ENCODE measurements at places on chromosomes 12 and 14. TPM values are rescaled to one million over a fixed set of nuclear protein-coding genes. Genes with fewer than 3 reads are reported as not detected.

GRCh38 chr14:58872061-58872460, 234.3 kb downstream of the DACT1 start:
- no peaks in the 10 kb centered on the region for H3K27me3 ChIP-seq
- no peak overlapping the region for H3K4me3 ChIP-seq
- no peak overlapping the region for H3K27ac ChIP-seq
- no peaks in the 10 kb centered on the region for H3K36me3 ChIP-seq
- DNase-seq, result no peak

DNA sequence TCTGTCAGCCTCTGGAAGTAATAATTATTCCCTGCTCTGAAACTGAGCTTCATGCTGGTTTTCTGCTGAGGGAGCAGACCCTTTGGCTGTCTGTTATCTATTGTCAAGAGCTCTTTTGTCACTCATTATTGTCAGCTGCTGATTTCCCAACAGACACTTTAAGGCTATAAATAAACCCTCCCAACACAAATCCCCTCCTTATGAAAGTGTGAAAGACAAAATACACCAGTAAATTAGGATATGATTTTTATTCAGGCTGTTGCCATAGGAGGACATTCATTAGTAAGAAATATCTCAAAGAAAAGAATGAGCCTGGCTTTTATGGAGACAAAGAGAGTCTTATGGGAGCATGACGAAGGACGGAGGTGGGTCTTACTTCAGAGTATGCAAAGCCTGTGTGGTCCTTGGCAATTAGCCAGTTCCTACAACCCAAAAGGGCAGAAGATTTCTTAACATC, 180.8 kb downstream of the CRADD start:
- H3K36me3 ChIP-seq, result no peaks in the 10 kb centered on the region
- peaks cover 10% of the 10 kb centered on the region for H3K4me1 ChIP-seq
- no peaks in the 10 kb centered on the region for H3K27me3 ChIP-seq
- no peak overlapping the region for H3K27ac ChIP-seq
- no peak for DNase-seq
- no peak overlapping the region for H3K4me3 ChIP-seq

DNA sequence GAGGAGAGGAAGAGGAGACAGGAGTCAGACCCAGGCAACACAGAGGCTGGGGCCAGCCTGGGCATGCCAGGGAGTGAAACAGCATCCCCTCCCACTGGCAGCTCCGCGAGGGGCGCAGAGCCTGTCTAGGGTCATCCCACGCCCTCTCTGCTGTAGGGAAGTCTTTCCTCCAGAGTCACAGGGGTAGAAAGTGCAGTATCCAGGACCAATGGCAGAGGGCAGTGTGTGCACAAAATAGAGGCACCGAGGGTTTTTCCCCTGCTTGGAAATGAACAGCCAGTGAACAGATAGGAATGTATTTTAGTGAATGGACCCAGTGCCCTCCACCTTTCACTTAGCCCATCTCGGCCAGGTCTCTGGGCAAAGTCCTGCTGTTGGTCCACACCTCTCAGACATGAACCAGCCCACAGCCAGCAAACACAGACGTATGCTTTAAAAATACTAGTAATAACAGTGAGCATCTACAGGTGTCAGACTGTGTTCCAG, 9.4 kb upstream of the KRT74 start:
- no peak overlapping the region for H3K4me3 ChIP-seq
- H3K27me3 ChIP-seq, result peaks cover 11% of the 10 kb centered on the region
- H3K36me3 ChIP-seq, result no peaks in the 10 kb centered on the region
- H3K4me1 ChIP-seq, result no peaks in the 10 kb centered on the region
- no peak overlapping the region for H3K27ac ChIP-seq
- DNase-seq, result peak; percentile 63

GRCh38 chr14:57725399-57726077, 140.4 kb downstream of the SLC35F4 start:
- DNase-seq, result no peak
- no peaks in the 10 kb centered on the region for H3K4me1 ChIP-seq

DNA sequence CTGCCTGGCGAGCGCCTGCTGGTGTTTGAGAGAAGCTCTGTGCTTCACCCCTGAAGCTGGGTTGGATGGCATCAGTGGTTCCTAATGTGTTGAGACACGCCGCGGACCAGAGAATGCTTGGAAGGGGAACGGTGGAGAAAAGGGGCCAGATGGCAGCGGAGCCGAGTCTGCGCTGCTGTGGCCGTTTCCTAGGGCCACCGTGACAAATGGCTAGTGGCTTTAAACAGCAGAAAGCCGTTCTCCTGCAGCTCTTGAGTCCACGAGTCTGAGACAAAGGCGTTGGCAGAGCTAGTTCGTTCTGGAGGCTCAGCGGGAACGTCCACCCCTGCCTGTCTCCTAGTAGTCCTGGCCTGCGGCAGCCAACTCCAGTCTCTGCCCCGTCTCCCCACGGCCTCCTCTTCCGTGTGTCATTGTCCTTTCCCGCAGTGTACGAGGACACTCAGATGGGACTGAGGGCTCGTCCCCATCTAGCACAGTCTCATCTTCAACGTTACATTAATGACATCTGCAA, 103.6 kb downstream of the ADGRD1 start:
- H3K27ac ChIP-seq, result no peak overlapping the region
- no peak for DNase-seq
- H3K4me1 ChIP-seq, result no peaks in the 10 kb centered on the region

GRCh38 chr12:14937689-14938088, 648 bp downstream of the ERP27 start:
- no peak overlapping the region for H3K27ac ChIP-seq
- H3K36me3 ChIP-seq, result no peaks in the 10 kb centered on the region
- no peak for DNase-seq
- H3K4me1 ChIP-seq, result peaks cover 19% of the 10 kb centered on the region

DNA sequence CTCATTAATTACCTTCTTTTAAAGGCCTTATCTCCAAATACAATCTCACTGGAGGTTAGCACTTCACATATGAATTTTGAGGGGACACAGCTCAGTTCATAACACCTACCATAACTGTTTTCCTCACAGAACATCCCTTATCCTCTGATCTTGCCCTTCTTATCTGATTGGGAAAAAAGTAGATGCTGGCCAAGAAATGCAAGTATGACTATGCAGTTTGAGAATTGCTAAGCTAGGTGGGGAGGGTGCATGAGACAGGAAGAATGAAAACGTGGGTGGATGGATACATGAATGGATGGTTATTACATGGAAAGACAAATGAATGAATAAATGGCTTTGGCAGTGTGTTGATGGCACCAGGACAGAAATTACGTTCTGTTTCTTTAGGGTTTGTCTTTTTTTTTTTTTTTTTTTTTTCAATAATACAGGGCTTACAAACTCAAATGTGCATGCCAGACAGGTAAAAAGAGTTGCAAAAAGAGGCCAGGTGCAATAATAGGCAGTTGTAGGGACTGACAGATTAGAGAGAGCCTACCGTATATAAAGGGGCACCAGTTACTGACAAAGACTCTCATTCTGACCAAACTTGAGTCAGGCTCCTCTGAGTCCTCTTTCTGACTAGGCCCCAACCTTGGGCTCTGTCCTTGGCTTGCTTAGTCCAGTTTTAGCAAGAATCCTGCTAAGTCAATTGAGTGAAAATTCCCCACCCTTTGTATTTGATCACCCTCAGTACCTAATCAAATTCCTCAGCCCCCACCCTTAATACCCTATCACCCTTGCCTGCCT, 304.9 kb downstream of the ZFP36L1 start:
- H3K4me3 ChIP-seq, result no peak overlapping the region
- no peak overlapping the region for H3K27ac ChIP-seq
- H3K36me3 ChIP-seq, result no peaks in the 10 kb centered on the region
- H3K27me3 ChIP-seq, result no peaks in the 10 kb centered on the region

DNA sequence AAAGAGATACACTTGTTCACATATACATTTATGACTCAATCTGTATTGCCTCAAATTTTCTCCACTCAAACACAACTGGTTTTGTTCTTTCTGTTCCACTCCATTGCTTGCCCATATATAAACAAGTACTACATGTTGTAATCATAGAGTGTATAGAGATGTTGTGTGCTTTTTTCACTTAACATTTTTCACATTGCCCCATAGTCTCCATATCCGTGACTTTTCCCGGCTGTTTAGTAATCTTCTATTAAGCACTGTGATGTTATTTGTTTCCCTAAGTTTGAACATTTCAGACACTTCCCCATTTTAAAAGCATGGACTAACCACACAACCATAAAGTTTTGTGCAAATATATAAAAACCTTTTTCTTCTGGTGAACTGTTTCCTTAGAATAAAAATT, 45.5 kb upstream of the PTPRR start:
- no peaks in the 10 kb centered on the region for H3K36me3 ChIP-seq
- H3K4me3 ChIP-seq, result no peak overlapping the region
- no peak for DNase-seq
- H3K27ac ChIP-seq, result no peak overlapping the region
- no peaks in the 10 kb centered on the region for H3K27me3 ChIP-seq

- H3K27ac ChIP-seq, result no peak overlapping the region
- DNase-seq, result no peak
Measured at GRCh38 chr14:89700801-89701200, 253.7 kb downstream of the EFCAB11 start.

- H3K4me3 ChIP-seq, result no peak overlapping the region
- no peaks in the 10 kb centered on the region for H3K4me1 ChIP-seq
- DNase-seq, result no peak
- no peaks in the 10 kb centered on the region for H3K36me3 ChIP-seq
Measured at GRCh38 chr14:54259821-54260220, 137.0 kb upstream of the CDKN3 start.

DNA sequence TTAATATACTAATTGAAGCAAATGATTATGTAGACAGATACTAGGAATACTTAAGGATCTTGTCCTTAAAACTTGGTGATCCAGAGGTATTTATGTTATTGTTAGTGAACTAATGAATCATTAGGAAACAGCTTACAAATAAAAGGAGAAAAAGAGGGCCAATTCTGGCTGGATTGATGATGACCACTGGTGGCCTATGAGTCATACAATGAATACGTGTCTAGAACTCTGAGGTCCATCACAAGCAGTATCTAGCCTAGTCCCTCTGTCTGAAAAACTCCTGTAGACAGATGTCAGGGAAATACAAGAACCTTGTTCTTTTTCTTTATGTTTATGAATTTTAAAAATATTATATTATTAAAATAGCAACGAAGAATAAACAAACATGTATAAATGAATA, 51.7 kb upstream of the RTL1 start:
- no peak overlapping the region for H3K27ac ChIP-seq
- H3K4me3 ChIP-seq, result no peak overlapping the region
- no peaks in the 10 kb centered on the region for H3K4me1 ChIP-seq
- no peaks in the 10 kb centered on the region for H3K36me3 ChIP-seq
- DNase-seq, result no peak
- H3K27me3 ChIP-seq, result no peaks in the 10 kb centered on the region

DNA sequence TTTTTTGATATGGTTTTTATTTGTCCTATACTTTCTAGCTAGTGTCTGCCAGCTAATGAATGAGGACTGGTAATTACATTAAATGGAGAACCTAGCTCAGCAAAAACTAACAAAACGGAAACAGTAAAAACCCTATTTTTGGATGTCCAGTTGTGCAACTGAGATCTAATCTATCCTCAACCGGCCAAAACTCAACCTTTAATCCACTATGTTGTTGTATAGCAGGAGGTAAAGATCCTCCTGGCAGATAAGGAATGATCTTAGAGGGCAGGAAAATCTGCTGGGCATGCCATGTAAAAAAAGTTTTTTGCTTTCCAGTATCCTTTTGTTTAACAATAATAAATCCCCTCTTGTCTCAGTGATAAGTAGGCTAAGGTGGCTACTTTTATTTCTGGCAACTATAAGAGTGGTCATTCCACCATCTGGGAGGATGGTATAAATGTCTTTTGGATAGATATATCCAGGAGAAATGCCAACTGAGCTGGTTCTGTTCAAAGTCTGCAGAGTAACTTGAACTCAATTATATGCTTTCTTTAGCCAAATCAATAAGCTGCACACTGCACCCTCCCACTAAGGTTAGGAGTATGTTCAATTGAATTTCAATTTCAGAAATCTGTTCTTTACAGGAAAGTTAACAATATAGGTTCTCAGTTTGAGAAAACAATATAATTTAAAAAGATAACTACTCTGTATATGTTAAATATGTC, 40.1 kb downstream of the WASHC3 start:
- peaks cover 13% of the 10 kb centered on the region for H3K36me3 ChIP-seq
- no peak for DNase-seq
- H3K27me3 ChIP-seq, result no peaks in the 10 kb centered on the region
- no peaks in the 10 kb centered on the region for H3K4me1 ChIP-seq

DNA sequence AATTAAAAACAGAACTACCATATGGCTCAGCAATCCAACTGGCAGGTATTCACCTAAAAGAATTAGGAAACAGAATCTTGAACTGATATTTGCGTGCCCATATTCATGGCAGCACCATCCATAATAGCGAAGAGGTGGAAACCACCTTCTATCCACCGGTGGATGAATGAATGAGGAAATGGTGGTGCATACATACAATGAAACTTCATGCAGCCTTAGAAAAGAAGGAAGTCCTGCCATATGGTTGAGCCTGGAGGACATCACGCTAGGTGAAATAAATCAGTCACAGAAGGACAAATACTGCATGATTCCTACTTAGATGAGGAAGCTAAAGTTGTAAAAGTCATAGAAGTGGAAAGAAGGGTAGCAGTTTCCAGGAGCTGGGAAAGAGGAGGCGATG, 6.6 kb downstream of the TCL1A start:
- peaks cover 2% of the 10 kb centered on the region for H3K27me3 ChIP-seq
- H3K36me3 ChIP-seq, result no peaks in the 10 kb centered on the region
- no peak overlapping the region for H3K4me3 ChIP-seq

DNA sequence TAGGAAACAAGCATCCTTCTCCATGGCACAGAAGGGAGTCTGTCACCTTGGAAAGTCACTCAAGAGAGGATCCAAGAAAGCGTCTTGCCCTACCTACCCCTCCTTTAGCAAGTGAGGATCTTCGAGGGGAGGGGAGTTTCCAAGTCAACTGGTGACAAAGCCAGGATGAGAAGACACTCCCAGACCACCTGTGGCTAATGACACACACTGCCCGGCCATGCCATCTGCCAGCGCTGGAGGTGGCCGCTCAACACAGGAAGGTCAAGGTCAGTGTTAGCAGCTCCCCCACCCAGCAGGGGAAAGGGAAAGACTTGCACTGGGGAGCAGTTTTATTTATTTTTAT, 41.3 kb downstream of the ELK3 start:
- H3K4me1 ChIP-seq, result no peaks in the 10 kb centered on the region
- H3K36me3 ChIP-seq, result no peaks in the 10 kb centered on the region
- H3K4me3 ChIP-seq, result no peak overlapping the region
- H3K27me3 ChIP-seq, result no peaks in the 10 kb centered on the region
- DNase-seq, result no peak
- H3K27ac ChIP-seq, result no peak overlapping the region

- no peak for DNase-seq
- H3K27me3 ChIP-seq, result no peaks in the 10 kb centered on the region
- peaks cover 72% of the 10 kb centered on the region for H3K36me3 ChIP-seq
- no peak overlapping the region for H3K4me3 ChIP-seq
- no peak overlapping the region for H3K27ac ChIP-seq
Measured at GRCh38 chr12:57716305-57716704, 22.2 kb downstream of the AGAP2 start.

Gene SSPN
- polyA plus RNA-seq, result 11.5 TPM

Gene CACNA2D4
- 5.9 TPM for polyA plus RNA-seq

Gene GPR162
- polyA plus RNA-seq, result 7.9 TPM

Gene SYT10
- 0.84 TPM for polyA plus RNA-seq
